ELR (cell line): ENCODE measurements at places on chromosomes 12 and 14.
A peak's percentile ranks its signal among the peaks of the same experiment; 100 is the strongest.

DNA sequence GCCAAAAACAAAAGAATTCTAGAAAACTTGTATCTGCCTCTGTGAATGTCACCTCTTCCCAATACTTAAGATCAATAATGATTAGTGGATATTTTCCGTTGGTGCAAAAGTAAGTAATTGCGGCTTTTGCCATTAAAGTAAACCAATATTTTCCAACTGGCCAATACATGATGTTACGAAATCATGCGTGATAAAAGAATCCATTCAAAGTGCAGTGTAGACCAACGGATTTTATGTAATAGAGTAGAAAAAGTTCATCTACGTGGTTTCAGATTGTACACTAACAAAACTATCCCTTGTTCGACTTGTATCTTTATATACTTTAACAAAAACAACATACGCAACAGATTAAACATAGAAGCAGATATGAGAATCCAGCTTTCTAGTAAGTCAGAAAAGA lies 626 bp upstream of the ZNF268 start:
- no peak for DNase-seq

GRCh38 chr12:6284273-6284672 lies 26.2 kb upstream of the PLEKHG6 start:
- no peak for DNase-seq

- DNase-seq, result peak; percentile 99
Observed at GRCh38 chr14:34650786-34651584, 21.0 kb upstream of the SNX6 start.

DNA sequence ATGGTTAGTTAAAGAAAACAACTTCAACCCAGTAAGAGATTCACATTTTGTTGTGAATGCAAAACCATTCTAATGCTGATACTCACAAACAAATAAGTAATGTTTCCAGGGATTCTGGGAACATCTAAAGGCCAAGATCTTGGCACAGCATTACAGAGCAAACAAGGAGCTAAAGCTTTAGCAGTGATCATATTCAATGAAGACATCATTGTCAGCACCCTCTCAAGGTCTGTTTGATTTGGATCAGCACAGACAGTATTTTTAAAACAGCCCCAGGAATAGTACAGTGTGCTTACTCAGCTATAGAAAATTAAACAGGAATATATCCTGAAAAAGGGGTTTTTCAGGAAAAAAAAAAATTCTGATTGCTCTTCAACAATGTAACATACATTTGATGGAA lies 71.4 kb downstream of the TMEM260 start:
- DNase-seq, result no peak

DNA sequence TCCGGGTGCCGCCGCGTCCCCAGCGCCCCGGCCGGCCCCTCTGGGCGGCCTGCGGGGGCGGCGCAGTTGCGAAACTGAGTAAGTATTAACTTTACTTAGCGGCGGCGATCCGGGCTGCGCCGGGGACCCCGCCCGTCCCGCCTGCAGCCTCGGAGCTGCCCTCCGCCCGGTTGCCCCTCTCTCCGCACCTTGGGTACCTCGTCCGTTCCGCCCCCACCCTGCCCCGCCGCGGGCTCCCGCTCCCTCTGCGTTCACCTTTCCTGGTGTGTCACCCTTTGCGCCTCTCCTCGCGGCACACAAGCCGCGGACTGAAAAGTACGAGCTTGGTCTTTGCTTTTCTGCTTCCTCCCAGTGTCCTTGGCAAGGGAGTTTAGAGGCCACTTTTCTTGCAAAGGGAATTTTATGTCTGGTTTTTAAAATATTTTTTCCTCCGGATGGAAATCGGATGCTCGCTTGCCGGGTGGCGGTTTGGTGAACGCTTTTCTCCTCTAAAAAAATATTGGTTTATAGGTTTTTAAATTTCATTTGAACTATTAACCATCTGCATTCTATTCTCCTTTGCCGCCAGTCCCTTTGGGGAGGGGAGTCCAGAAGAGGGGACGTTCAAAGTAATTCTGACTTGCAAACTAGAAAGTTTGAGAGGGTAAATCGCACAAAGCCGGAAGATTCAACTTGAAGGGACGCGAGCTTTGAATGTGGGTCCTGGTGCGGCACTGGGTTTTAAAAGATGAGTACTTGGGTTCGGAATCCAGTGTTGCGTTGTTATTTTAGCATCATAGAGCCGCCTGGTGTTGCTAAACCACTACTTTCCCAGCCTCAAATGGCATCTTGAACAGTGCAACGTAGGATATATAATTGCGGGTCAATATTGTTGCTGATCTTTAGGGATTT lies 834 bp downstream of the RASSF8 start:
- DNase-seq, result peak; percentile 91

DNA sequence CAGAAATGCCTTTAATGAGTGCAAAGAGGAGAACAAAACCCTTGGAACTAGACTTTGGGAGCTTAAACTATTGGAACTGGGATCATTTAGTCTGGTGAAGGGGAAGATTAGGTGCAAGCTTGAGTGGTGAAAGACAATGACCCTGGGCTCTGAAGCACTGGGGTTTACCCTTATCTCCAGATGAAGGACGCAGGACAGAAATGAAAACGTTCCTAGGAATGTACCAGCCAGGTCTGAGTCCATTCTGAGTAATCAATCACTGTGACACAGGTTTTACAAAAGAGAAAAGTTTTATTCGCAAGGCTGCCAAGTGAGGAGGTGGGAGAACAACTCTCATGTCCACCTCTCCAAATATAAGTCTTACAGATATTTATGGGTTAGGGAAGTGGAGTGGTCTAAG lies 249.1 kb downstream of the LRIG3 start:
- DNase-seq, result no peak

DNA sequence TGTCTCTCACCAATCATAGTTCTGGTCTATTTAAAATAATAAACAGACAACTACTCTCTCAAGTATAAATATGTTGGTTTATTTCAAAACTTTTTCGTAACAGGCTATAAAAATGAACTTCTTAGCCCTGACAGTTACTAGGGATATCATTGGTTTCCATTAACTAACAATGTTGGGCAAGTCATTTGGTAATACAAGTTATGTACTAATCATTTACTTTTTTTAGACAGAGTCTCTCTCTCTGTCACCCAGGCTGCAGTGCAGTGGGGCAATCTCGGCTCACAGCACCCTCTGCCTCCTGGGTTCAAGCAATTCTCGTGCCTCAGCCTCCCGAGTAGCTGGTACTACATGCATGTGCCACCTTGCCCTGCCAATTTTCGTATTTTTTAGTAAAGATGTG lies 14.6 kb upstream of the KANSL2 start:
- DNase-seq, result no peak

DNA sequence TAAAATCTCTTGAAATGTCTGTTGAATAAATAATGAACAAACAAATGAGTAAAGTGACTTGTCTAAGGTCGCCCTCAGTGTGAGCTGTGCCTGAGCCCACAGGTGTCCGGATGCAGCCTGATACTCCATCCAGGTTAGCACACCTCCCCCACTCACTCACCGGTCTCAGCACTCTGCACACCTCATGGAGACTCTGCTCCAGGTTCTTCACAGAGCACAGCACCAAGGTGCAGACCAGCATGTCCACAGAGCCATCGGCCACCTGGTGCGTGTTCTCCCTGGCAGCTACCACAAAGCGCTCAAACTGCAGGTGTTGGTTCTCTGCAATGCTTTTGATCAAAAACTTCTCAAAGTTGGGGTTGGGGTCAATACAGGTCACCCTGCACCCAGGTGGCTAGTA lies 4.1 kb upstream of the KRT7 start:
- no peak for DNase-seq

- peak; percentile 41 for DNase-seq
Observed at GRCh38 chr12:79409562-79409961, 281.2 kb downstream of the PAWR start.

DNA sequence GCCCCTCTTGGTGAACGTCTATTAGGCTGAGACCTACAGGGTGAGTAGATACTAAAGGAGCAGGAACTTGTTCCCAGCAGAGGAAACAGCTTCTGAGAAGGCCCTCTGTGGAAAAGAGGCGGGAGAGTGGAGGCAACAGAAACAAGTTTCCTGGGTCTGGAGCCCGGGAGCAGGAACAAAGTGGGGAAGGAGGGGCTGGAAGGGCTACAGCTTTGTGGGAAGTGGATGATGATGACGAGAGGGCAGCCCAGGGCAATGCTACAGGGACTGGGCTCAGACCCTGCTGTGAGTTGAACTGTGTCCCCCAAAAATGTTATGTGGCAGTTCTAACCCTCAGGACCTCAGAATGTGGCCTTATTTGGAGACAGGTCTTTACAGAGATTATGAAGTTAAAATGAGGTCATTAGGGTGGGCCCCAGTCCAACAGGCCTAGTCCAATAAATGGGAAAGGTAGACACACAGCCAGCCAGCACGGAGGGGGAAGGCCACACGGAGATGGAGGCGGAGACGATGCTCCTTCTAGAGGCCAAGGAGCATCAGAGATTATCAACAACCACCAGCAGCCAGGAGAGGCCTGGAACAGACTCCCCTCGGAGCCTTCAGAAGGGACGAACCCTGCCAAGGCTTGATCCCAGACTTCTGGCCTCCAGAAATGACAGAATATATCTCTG lies 14.3 kb downstream of the CAMKK2 start:
- no peak for DNase-seq

DNA sequence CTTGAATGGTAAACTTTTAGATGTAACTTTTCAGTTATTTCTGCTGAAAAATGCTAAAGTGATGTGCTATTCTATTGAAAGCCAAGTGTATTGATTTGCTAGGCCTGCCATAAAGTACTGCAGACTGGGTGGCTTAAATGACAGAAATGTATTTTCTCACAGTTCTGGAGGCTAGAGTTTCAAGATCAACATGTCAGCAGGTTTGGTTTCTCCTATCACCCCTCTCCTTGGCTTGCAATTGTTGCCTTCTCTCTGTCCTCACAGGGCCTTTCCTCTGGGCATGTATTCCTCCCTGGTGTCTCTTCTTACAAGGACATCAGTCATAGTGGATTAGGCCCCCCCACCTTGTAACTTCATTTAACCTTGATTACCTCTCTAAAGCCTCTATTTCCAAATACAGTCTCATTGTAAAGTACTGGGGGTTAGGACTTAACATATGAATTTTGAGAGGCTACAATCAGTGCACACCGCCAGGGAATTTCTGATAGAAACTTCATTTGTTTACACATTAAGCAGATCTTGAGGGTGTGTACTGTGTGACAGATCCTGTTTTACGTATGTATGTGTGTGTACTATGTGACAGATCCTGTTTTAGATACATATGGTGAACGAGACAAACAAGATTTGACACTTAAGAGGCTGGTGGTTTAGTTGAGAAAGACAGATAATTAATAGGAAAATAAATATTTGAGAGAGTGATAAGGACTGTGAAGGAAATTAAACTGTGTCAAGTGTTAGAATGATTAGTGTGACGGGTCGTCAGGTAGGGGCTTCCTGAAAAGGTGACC lies 49.5 kb downstream of the ADIPOR2 start:
- no peak for DNase-seq

DNA sequence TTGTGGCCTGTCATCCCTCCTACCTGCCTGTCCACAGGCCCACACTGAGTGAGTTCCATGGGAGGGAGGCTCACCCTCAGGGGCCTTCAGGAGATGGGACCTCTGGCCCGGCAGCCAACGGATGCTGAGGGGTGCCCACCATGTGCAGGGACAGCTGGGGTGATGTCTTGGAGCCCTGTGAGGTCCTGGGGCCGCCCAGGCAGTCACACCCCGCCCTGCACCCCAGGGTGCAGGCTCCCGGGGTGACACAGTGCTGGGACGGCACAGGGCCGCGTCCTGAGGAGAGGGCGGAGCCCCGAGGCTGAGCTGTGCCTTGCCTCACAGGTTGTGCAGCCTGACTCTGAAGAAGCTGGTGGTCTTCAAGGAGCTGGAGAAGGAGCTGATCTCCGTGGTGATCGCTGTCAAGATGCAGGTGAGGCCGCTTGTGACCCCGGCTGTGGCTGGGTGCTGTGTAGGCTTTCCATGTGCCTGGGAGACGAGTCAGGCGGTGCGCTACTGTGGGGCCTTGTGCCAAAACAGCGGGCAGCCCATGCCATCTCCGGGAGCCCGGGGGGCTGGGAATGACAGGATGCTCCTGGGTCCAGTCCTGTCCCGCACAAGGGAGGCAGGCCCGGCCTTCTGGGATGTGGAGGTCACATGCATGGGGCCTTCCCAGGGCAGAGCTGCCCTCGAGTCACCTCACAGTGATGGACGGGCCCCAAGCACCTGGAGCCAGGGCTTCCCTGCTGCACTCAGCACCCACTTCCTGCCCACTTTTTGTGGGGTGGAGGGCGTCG lies 33.8 kb downstream of the PACS2 start:
- no peak for DNase-seq

DNA sequence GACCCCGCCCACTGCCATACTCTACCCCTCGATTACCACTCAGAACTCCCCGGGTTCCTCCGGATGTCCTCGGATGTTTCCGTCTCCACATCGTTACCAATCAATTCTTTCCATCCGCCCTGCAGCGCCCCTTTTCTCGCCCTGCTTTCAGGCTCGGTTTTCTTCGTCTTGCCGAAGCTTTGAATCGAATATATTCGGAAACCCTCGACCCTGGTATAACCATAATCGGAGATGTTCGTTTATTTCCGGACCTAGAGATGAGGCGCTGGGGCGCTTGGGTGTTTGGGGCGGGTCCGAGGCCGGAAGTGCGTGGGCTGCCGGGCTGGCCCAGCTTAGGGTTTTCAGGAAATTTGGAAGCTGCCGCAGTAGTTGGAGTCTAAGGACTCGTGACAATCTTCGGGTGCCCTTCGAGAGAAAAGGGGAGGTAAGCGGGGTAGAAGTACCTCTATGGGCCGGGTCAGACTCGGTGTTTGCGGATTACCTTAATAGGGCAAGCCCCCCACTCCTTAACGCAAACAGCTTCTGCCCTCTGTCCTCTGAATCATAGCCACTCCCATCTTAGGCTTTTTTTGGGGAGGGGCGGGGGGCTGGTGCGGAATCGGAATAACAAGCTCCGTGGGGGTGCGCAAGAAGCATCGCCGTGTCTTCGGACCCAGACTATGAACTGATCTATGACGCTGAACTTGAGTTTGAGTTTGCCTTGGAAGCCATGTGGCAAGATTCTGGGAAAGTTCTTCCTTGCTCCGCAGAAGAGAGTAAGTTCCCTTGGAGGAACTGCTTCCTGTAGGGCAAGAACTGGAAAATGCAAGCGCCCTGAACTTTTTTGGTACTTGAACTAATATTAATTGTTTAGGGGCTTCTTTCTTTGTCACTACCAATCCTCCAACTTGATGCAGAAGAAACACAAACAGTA lies at the start of gene C14orf119:
Gene C14orf119 (plus strand): TSS at position 310 of the 913 bp plus-strand sequence. CDS start 2,154 bp downstream, outside the sequence.
- DNase-seq, result peak; percentile 100

DNA sequence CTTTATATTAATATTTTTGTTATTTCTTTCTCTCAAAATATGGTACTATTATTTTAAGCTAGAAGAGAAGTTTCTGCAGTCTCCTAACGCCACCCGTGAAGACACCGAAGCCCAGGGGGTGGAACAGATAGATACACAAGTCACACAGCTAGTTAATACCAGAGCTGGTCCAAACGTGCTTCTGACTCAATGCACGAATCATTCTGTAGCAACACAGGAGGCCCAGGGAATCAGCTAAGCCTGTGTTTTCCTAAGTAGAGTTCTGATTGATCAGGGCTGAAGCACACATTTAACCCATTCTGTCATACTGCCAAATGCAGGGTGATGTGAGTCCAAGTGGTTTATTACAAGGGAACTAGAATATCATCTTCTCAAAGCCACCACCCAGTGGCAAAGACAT lies 116.9 kb upstream of the PWP1 start:
- peak; percentile 35 for DNase-seq
